A549 (cell line): ENCODE measurements at places on chromosomes 6 and 20.

DNA sequence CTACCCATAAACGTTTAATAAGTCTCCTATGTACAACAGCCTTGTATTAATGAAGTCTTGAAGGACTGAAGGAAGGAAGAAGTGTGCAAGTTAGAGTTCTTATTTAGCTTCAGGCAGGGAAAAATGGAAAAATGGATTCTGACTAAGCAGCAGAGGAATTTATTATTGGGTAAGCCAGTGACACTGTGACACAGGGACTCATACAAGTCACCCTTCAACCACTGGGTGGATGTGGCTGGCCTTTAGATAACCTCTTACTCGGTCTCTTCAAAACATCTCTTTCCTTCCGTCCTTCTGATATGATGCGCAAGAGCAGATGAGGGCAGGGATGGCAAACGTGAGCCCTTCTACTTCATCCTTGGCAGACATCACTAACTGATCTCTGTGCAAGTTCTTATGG is 145.6 kb downstream of the DHX35 start:
- DNase-seq, result no peak

GRCh38 chr20:54100563-54100962 is 30.2 kb upstream of the BCAS1 start:
- no peak for DNase-seq

GRCh38 chr6:165814679-165815078 is 151.6 kb upstream of the PDE10A start:
- no peak for DNase-seq

GRCh38 chr6:160378882-160379281 is 30.7 kb downstream of the SLC22A3 start:
- DNase-seq, result no peak

DNA sequence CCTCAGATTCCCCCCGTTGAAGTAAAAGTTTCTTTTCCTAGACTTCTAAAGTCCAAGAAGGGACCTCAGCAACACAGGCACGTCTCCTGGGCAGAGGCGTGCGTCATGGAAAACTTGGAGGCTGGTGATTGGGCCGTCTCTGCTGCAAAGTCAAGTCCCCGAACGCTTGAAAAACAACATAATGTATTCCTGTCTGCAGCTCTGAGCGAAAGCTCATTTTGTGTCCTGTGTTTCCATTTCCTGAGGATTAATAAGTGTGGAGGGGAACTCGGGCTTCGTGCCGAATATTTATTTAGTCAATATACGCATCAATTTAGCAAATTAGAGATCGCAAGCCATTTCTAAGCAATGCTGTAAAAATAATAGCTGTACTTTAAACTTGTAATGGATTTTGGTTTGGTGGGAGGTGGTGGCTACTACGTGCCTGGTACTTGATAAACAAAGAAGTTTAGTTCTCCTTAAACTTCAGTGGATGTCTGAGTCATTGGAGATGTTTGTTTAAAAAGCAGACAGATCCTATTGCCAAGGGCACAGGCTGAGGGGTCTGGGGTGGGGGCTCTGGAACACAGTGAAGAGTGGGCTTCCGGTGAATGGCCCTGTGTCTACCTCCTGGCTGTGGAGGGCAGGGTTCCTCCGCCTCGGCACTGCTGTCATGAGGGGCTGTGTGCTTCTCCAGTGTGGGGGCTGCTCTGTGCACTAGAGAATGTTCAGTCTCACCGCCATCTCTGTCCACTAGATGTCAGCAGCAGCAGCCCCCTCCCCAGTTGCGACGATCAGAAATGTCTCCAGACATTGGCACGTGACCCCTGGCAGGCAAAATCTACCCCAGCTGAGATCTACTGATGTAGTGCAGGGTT is 21.8 kb downstream of the PCK1 start:
- DNase-seq, result no peak

- DNase-seq, result peak; percentile 51
These were observed 2.0 kb downstream of the ZBP1 start for GRCh38 chr20:57618091-57618763.

DNA sequence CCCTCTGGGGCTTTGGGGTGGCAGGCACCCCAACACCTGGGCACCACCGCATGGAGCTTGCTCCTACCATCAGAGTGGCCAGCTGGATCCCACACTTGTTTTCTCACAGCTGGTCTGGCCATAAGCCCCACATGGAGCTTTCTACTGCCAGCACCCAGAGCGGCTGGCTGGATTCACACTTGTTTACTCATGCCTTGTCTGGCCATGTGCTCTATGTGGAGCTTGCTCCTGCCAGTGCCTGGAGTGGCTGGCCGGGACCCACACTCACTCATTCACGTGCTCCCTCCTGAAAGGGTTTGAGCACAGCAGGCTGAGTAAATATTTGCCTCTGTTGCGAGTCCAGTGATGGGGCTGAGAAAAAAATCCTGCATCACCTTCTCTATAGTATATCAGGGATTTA is 487.0 kb downstream of the CD109 start:
- DNase-seq, result no peak
